ENCODE measurements at places on chromosomes 7 and 10. TPM values are rescaled to one million over a fixed set of nuclear protein-coding genes. Genes with fewer than 3 reads are reported as not detected.

CALML3 gene
- total RNA-seq = not detected

PIK3CG gene
- 64.9 TPM for total RNA-seq

OPALIN gene
- not detected for total RNA-seq

EGR2 gene
- total RNA-seq = 12.8 TPM

DNA sequence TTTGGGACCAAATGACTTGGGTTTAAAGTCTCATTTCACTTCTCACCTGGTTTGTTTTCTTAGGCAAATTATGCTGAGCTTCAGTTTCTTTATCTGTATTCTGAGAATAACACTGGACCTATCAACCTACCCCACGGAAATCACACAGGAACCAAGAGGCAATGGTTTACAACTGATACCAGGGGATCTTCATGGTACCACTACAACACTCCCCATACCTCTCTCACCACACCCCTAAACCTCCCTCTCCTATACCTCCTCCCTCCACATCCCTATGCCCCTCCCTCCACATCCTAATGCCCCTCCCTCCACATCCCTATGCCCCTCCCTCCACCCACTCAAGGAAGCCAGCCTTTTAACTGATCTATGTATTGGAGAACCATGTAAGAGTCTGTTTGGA, 9.9 kb downstream of the FAM204A start:
- DNase-seq = no peak

- DNase-seq = no peak
Measured at GRCh38 chr7:28168393-28169158, 12.0 kb downstream of the JAZF1 start.

GRCh38 chr10:114172216-114172615, 1.8 kb downstream of the CCDC186 start:
- DNase-seq = peak; percentile 18

DNA sequence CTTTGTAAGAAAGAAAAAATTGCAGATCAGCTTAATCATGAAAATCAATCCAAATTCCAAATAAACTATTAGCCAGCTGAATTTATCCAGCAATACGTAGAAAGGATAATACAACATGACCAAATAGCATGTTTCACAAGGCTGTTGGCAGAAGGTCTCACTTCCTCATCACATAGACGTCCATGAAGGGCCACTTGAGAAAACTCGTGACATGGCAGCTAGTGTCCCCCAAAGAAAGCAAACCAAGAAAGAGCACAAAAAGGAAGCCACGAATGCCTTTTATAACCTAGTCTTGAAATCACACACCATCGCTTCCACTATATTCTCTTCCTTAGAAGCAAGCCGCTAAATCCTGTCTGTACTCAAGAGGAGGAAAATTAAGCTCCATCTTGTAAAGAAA, 105.6 kb upstream of the NRBF2 start:
- DNase-seq = no peak

DNA sequence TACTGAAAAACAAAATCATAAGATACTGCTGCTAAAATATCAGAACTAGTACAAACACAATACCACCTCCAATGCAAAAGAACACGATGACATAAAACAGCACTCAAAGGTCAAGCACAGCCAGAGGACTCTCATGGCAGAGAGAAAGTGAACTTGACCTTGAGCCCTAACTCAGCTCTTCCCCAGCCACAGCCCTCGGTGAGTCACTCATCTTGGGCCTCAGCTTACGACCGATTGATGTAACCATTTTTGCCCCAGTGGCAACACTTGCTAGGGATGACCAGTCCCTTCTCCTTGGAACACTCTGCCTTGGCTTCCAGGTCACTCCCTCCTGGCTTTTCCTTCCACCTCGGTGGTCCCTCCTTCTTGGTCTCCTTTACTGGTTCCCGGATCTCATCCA, 77.8 kb downstream of the JAZF1 start:
- DNase-seq = no peak

- no peak for DNase-seq
Measured at GRCh38 chr10:98536551-98536950, 89.8 kb upstream of the HPS1 start.

DNA sequence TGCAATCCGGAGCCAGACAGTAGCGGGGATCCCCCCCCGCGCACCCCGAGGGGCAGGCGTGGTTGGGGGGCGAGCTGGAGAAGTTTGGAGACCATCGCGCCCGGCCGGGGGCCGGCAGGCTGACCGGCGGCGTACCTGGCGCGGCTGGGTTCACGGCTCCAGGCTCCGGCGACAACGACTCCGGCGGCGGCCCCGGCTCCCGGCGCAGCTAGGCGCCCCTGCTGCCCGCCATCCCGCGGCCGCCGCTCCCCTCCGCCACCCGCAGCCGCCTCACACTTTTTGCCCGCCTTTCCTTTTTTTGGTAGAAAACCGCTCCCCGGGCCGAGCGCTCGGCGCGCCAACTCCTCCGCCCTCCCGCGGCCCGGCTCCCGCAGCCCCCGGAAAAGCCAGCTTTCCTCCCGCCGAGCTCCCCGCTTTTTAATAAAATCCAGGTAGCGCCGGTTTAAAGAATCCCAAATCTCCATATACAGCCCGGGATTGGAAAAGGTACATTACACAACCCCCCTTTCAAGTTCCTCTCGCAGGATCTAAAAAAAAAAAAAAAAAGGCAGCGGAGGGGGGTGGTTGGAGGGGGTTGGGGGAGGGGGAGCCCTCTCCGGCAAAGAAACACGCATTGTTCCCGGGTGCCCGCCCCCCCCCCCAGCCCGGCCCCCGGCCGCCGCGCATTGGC, at the start of gene TNRC18:
Gene TNRC18, minus strand, starts transcription at position 529 of the 670 bp plus-strand sequence. CDS start 2,588 bp downstream, outside the sequence.
- DNase-seq = peak; percentile 31

DNA sequence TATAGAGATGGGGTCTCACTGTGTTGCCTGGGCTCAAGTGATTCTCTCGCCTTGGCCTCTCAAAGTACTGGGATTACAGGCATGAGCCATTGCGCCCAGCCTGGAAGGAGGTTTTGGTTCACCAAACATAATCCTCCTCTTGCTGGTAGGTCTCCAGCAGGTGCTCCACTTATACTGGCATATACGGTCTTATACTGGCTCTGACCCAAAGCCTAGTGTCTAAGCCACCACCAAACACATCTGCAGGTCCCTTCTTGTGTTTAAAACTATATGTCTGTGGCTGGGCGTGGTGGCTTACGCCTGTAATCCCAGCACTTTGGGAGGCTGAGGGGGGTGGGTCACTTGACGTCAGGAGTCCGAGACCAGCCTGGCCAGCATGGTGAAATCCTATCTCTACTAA, 5.4 kb downstream of the MBLAC1 start:
- no peak for DNase-seq

- DNase-seq = no peak
Measured at GRCh38 chr7:5403442-5403841, 20.2 kb downstream of the TNRC18 start.

Data from natural killer cell (primary cell).